ENCODE measurements at places on chromosomes 13 and 19.

- DNase-seq, result no peak
Observed at GRCh38 chr19:49712397-49712859, 21.5 kb downstream of the CPT1C start.

DNA sequence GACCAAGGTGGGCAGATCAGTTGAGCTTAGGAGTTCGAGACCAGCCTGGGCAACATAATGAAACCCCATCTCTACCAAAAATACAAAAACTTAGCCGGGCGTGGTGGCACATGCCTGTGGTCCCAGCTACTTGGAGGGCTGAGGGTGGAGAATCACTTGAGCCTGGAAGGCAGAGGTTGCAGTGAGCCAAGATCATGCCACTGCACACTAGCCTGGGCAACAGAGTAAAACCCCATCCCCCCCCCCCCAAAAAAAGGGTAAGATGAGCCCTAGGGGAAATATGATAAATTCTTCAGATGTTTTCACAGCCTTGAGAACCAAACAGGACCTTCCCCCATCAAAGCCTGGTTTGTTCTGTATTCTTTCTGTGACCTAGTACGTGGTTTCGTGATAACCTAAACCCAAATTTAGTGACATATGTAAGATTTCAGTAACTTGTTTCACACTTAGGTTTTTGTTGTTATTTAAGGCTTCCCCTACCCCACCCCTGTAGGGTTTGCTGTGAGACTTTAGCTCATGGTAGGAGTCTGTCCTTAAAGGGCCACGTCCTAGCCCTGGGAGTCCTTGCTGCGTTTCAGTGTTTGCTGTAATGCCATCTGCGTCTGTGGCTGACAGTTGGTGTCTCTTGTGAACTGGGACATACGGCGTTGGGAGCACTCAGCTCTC lies 49.6 kb downstream of the MYO9B start:
- no peak for DNase-seq

DNA sequence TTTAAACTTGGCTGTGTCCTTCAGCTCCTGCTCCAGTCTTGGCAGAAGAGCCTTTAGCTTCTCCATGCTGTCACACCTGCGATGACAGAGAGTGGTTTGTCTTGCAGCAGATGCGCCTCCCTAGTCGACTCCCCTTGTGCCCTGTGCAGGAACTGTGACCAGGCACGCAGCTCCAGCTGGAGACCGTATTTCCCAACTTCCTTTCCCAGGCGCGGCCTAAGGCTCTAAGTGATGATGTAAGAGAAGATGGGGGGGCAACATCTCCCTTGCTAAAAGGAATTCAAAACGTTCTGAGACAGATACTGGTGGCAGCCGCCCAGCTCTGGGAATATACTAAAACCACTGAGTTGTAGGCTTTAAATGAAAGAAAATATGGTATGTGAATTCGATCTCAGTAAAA lies 16.3 kb downstream of the DCUN1D2 start:
- peak; percentile 66 for DNase-seq

DNA sequence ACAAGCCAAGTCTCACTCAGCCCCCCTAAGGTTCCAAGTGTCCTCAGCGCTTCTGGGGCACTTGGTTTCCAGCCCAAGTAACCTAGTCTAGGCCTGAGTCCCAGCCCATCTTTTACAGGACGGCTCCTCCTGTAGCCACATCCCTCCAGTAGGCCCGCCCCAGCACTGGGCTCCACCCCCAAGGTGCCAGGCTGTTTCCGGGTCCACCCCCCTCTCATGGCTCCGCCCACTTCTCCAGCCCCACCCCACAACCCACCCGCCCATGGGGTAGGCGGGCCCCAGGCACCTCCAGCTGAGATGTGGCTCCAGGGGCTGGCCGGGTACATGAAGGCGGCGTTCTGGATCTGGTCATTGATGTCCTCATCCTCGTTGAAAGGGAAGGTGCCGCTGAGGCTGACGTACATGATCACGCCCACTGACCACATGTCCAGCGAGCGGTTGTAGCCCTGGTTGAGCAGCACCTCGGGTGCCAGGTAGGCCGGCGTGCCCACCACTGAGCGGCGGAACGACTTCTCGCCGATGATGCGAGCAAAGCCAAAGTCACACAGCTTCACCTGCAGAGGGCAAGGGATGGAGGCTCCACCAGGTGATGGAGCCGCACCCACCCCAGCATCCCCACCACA lies 17.2 kb upstream of the DACT3 start:
- no peak for DNase-seq

- peak; percentile 85 for DNase-seq
Observed at GRCh38 chr19:58059003-58059670, at the start of gene ZNF135. Gene ZNF135, plus strand, starts transcription at chr19:58059282. Its CDS starts 721 bp downstream, at chr19:58060003.

DNA sequence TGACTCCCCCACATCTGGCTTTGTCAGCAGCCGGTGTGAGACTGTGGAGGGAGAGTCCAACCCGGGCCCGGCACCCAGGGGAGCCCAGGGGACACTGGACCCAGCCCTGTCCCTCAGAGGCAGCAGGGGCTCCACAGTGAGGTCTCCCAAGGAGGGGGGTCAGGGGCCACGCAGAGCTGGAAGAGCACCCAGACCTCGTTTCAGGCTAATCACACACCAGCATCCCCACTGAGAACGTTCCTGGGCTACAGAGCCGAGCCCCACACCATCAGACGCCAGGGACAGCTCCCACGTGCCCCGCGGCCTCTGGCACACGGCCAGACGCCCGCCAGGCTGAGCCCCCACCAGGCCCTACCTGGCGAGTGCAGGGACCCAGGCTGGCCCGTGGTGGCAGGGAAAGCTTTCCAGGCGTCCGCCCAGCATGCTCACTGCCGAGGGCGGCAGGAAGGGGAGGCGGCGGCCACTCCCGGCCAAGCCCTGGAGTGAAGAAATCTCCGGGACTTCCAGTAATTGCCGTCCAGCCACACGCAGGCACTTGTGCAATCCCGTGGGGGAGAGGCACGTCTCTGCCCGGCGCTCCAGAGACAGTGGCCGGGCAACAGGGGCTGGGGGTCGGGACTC lies 19.2 kb downstream of the SBNO2 start:
- peak; percentile 62 for DNase-seq

GRCh38 chr19:52028780-52029123 lies 573 bp upstream of the ZNF614 start:
- DNase-seq, result no peak

- peak; percentile 17 for DNase-seq
Observed at GRCh38 chr13:59337070-59337469, 826.7 kb downstream of the DIAPH3 start.

GRCh38 chr19:4622695-4623421 lies 16.5 kb upstream of the TNFAIP8L1 start:
- no peak for DNase-seq

DNA sequence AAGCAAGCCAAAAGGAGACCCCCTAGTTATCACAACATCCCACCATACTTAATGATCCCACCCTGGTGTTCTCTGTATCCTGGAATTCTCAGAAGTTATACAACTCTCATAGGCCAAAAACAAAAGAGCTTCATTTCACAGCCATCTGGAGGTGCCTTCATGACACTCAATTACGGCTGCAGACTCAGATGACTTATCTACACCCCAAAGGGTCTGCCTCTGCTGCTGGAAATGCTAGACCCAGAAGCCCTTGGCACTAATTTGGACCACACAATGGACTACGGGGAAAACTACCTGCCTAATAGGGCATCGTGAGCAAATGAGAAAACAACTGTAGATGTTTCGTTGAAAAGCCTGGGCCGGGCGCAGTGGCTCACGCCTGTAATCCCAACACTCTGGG lies 40.2 kb downstream of the BRD4 start:
- no peak for DNase-seq

- no peak for DNase-seq
Observed at GRCh38 chr13:39499604-39500003, 103.4 kb downstream of the LHFPL6 start.

DNA sequence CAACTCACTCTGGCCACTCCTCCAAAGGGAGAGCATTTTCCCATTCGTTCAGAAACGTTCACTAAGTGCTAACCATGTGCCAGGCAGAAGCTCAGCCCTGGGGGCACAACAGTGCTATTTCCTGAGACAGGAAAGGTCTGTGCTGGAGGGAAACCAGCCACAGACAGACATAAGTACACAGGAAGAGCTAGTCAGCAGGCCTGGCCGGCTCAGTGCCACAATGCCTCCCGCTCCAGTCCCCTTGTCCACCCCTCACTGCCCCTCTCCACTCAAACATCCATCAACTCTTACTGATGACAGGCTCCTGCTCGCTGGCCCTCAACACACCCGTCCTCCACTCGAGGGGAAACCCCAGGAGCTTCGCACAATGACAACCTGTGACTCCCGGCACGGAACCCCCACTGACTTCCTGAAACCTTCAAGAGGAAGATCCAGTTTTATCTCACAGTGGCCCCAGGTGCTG lies 11.3 kb upstream of the PLA2G4C start:
- DNase-seq, result no peak

GRCh38 chr13:97757807-97758206 lies 195.7 kb upstream of the IPO5 start:
- DNase-seq, result peak; percentile 44

DNA sequence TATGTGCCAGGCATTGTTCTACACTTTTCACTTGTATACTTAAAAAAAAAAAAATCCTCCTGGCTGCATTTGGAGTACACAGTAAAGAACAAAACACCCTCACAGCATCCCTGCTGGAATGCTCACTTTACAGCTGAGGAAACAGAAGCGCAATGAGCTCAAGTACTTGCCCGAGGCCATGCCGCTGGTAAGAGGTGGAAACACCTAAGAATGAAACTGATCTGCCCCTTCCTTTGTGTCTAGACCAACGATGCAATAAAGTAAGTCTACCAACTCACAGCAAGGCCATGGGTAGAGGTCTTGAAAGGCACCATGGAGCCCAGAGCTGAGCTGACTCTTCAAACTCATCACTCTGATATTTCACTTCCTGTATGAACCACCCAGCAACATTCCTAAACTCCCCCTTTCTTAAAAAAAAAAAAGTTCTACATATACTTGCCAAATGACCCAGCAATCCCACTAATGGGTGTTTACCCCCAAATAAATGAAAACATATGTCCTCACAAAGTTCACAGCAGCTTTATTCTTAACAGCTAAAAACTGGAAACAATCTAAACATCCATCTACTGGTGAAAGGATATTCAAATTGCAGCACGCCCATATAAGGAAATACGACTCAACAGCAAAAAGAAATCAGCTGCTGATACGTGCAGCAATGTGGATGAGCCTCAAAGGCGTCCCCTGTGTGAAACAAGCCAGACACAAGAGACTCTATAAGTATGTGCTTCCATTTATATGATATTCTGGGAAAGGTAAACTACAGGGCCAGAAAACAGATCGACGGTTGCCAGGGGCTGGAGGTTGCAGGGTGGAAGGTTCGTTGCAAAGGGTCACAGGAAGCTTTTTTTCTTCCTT lies 236.6 kb upstream of the MAB21L1 start:
- DNase-seq, result peak; percentile 97

- DNase-seq, result no peak
Observed at GRCh38 chr13:28166257-28166656, 27.9 kb downstream of the PAN3 start.

DNA sequence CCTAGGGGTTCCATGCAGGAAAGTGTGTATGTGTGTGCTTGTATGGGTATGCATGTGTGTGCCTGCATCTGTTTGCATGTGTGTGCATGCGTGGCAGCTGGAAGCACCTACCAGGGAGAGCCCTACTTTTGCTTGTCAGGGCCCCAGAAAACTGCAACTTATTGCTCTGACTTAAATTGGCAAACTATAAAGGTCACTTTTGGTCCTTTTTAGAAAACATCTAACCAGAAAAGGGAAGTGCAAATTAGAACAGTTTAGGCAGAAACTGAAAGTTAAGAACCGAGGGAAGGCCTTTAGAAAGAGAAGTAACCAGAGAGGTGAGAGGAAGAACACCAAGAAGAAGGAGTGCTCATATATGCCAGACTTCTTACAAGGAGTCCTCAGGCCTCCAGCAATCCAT lies 32.5 kb downstream of the DLEU7 start:
- DNase-seq, result no peak

- DNase-seq, result peak; percentile 96
Observed at GRCh38 chr19:38665950-38666662, 18.7 kb downstream of the ACTN4 start.

- DNase-seq, result no peak
Observed at GRCh38 chr19:29630655-29631054, 24.6 kb downstream of the POP4 start.

- no peak for DNase-seq
Observed at GRCh38 chr19:29268103-29268502, 55.2 kb upstream of the UQCRFS1 start.

- DNase-seq, result no peak
Observed at GRCh38 chr19:10604460-10604980, 17.4 kb upstream of the AP1M2 start.

GRCh38 chr13:113338451-113338850 lies 25.5 kb downstream of the GRTP1 start:
- DNase-seq, result no peak

GRCh38 chr19:1038978-1039645 lies 795 bp upstream of the ABCA7 start:
- DNase-seq, result no peak

DNA sequence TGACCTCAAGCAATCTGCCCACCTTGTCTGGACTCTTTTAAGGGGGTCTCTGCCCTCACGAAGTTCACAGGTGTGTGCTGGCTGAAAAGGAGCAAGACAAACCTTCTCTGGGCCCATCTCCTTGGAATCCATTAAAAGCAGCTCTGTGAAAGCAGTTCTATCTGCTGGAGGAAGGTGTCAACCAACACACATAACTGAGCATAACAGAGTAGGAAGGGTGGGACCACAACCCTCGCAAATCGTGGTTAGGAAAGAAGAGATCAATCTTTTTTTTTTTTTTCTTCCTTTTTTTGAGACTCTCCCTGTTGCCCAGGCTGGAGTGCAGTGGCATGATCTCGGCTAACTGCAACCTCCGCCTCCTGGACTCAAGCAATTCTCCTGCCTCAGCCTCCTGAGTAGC lies 1.4 kb downstream of the SUGP2 start:
- no peak for DNase-seq

GRCh38 chr13:61406275-61406674 lies 9.4 kb downstream of the PCDH20 start:
- no peak for DNase-seq

GRCh38 chr13:24172071-24172470 lies 11.6 kb downstream of the SPATA13 start:
- no peak for DNase-seq

- no peak for DNase-seq
Observed at GRCh38 chr13:114225610-114226009, 9.1 kb upstream of the CDC16 start.

DNA sequence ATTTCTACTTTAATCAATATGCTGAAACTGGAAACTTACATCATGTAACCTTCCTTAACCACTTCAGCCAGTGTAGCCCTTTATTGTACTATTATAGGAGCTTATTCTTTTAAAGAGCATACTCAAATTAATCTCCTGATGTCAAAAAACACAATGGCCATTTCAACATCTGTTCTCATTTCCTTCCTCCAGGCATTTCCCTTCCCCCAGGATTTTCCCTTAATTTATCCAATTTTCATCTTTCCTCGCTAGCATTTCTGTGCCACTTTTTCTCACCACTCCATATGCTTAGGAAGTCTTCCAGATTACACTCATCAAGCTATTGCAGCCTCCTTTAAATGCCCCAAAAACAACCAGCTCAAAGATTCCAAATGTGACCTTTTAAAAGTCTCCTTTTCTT lies 265.0 kb downstream of the PCDH9 start:
- DNase-seq, result no peak

GRCh38 chr13:50188696-50189095 lies 173.5 kb downstream of the KCNRG start:
- no peak for DNase-seq

Data from fibroblast of skin of abdomen (primary cell).